Glutamatergic neuron (in vitro differentiated cells): ENCODE measurements at places on chromosomes 13 and 19.
A peak's percentile ranks its signal among the peaks of the same experiment; 100 is the strongest.

DNA sequence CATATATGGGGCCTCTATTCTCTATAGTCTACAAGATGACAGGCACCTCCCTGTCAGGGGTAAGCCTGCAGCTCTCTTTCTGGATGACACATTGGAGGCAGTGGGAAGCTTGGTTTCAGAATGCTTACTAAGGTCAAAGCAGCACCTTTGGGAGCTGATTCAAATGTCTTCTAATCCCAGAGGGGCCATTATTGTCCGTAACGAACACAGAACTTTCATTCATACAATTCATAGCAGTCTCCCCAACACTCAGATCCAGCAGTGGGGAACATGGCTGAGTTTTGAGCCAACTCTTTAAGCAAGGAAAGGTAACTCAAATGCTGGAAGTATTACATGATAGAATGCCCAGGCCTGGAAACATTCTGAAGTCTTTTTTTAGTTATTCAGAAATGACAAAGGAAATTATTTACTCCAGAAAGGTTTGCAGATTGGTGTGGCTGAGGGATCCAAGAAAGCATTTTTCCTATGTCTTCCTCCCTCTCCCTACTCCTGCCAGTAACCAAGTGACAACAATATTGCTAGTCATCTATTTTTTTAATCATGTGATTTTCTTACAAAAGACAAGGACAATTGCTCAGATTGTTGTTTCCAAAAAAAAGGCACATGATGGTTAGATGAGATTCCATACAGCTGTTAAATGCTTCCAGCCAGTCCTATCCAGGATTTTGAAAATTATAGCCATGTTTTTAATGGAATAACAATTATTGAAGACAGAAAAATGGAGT lies 118.7 kb downstream of the FOXO1 start:
- DNase-seq = no peak
- H3K4me3 ChIP-seq = no peak overlapping the region
- no peaks in the 10 kb centered on the region for H3K27me3 ChIP-seq
- no peaks in the 10 kb centered on the region for H3K36me3 ChIP-seq

DNA sequence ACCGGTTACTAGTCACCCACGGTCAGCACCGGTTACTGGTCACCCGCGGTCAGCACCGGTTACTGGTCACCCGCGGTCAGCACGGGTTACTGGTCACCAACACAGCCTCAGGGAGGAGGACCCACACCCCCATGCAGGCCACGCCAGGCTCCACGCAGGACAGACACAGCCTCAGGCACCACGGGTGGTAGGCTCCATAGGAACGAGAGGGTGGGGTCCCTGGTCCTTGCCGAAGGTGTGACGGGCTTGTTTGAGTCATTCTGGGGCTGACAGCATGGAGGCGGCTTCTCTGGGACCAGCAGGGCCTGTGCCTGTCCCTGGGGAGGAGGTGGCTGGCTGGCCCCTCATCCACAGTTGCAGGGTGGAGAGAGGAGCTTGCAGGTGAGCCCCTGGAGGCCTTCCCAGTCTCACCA lies 122.8 kb upstream of the SOX1 start:
- H3K36me3 ChIP-seq = no peaks in the 10 kb centered on the region
- no peak for DNase-seq
- peaks cover 10% of the 10 kb centered on the region for H3K27me3 ChIP-seq
- no peak overlapping the region for H3K4me3 ChIP-seq
- peaks cover 14% of the 10 kb centered on the region for H3K4me1 ChIP-seq

DNA sequence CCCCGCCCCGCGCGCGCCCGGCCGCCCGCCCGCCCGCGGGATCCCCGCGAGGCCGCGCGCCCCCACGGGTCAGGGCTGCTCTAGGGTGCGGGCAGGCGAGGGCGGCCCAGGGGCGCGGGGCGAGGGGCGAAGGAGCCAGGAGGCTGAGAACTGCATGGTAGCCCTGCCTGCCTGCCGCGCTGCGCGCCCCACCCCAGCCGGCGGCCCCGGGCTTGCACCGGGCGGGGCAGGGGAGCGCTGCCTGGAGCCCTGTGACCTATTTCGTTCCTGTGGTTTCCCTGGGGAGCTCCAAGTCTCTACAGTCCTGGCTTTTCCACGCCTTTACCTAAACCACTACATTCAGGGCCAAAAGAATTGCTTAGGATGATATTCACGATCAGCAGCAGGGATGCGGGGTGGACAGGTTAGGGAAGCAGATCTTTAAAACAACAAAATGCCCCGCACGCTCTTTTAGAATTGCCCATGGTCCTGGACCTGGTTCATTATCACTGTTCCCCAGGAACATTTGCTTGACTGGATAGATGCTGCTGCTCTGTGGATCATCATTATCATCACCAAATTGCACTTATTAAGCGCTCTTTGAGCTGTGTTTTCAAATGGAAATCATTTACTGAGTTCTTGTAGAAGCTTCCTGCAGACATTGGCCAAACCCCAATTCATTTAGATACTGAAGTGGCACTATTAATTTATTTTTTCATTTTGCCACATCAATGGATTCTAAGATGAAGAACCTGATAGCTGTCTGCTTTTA lies 421 bp upstream of the GPR12 start:
- peaks cover 10% of the 10 kb centered on the region for H3K36me3 ChIP-seq
- peak; percentile 48 for DNase-seq
- peaks cover 32% of the 10 kb centered on the region for H3K27me3 ChIP-seq
- H3K4me1 ChIP-seq = peaks cover 3% of the 10 kb centered on the region
- no peak overlapping the region for H3K27ac ChIP-seq

- no peak for DNase-seq
- H3K27me3 ChIP-seq = no peaks in the 10 kb centered on the region
- H3K4me1 ChIP-seq = peaks cover 2% of the 10 kb centered on the region
- no peak overlapping the region for H3K27ac ChIP-seq
- H3K4me3 ChIP-seq = no peak overlapping the region
These were observed 149.6 kb downstream of the PDS5B start for GRCh38 chr13:32735859-32736258.

- peaks cover 5% of the 10 kb centered on the region for H3K36me3 ChIP-seq
These were observed 3.0 kb upstream of the ZNF136 start for GRCh38 chr19:12159773-12160414.

DNA sequence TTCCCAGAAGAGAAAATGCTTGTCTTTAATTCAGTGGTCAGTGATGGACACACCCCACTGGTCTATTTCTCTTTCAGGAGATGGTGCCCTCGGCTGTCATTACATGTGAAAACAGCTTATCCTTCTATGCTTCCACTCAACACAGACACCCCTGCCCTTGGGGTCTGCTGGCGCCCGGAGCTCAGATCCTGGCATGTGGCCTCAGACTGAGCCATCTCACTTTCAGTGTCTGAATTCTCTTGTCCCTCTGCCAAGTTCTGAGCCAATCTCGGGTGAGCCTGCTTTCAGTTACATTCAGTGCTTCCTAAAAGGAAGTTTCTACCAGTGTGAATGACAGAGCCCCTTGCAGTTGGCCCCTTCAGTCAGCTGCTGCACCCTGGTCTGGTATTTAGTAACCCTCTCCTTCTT lies 293.6 kb downstream of the DNAJC15 start:
- H3K4me1 ChIP-seq = peaks cover 31% of the 10 kb centered on the region
- H3K27me3 ChIP-seq = peaks cover 3% of the 10 kb centered on the region
- H3K4me3 ChIP-seq = no peak overlapping the region
- peak overlapping the region; percentile 44 for H3K27ac ChIP-seq

DNA sequence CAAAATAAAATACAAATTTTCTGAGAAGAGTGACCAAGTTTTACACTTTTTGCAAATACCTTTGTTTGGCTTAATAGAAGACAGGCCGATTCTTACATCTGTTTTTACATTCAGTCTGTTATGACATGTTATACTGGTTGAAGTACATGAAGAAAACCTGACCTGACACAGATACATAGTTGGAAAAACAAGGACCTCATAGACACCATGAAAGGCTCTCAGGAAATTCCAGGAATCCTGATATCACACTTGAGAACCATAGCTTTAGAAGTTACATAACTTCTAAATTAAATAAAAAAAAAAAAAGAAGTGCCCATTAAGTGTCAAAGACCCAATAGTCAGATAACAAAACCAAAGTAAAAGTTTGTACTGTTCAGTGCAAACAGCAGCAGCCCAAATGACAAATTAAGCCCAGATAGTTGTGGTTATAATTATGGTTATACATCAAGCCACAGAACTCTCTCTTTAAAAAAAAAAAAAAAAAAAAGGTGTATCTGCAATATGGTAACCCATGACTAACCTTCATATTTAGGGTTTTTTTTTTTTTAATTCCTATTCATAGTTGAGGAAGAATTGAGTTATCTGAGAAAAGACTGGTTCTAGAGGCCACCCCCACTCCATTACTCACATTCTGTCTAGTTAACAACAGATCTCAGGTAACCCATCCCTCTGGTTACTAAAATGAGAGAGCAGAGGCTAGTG lies 19.8 kb downstream of the RBM26 start:
- DNase-seq = no peak
- no peaks in the 10 kb centered on the region for H3K27me3 ChIP-seq
- H3K4me1 ChIP-seq = peaks cover 14% of the 10 kb centered on the region
- H3K36me3 ChIP-seq = no peaks in the 10 kb centered on the region

GRCh38 chr13:107743100-107743499 lies 472.2 kb downstream of the LIG4 start:
- peaks cover 19% of the 10 kb centered on the region for H3K4me1 ChIP-seq
- no peak for DNase-seq
- H3K27me3 ChIP-seq = peaks cover 1% of the 10 kb centered on the region
- H3K27ac ChIP-seq = peak overlapping the region; percentile 13
- H3K36me3 ChIP-seq = peaks cover 7% of the 10 kb centered on the region
- H3K4me3 ChIP-seq = no peak overlapping the region

- H3K27ac ChIP-seq = no peak overlapping the region
- H3K4me3 ChIP-seq = no peak overlapping the region
- DNase-seq = no peak
- H3K27me3 ChIP-seq = no peaks in the 10 kb centered on the region
- H3K36me3 ChIP-seq = no peaks in the 10 kb centered on the region
These were observed 10.5 kb downstream of the MTMR6 start for GRCh38 chr13:25276748-25277147.

DNA sequence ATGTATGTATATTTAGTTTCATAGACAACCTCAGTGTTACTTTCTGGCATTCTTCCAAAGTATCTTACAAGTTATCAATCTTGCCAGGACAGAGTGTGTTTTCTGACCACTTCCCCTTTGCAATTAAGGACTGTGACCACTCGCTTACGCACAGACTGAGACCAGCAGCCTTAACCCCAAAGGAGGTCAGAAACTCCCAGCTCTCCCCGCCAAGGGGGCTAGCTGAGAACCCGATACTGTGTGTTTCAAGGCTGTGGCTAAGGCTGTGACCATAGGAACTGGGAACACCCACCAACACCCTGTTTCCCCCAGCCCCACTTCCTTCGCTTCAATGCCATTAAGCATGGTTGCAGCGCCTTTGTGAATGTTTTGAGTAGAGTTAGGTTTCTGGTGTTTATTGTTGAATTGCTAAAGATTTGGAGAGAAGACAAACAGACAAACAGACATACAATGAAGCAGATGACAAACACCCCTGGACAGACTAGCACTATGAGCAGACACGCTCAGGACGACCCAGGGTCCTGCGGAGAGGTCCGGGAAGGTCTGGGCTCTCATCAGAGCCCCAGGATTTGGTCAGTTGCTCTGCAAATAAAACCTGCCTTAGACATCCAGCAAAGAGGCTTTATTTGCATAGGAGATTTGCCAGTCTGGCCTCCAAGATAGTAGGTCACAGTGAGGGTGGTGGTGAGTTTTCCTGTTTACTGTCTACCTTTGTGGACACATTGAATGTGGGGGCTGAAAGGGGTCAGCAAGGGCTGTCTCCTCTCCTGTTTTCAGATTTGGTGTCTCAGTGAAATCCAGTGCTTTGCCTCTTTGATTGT lies 25.0 kb upstream of the TNFSF11 start:
- H3K36me3 ChIP-seq = no peaks in the 10 kb centered on the region
- DNase-seq = no peak
- H3K27ac ChIP-seq = no peak overlapping the region
- H3K4me1 ChIP-seq = no peaks in the 10 kb centered on the region
- H3K4me3 ChIP-seq = no peak overlapping the region

- H3K36me3 ChIP-seq = no peaks in the 10 kb centered on the region
- no peaks in the 10 kb centered on the region for H3K27me3 ChIP-seq
- peak overlapping the region; percentile 58 for H3K4me3 ChIP-seq
- peak overlapping the region; percentile 57 for H3K27ac ChIP-seq
- no peak for DNase-seq
These were observed 38.0 kb upstream of the DOCK9 start for GRCh38 chr13:99015606-99016490.

DNA sequence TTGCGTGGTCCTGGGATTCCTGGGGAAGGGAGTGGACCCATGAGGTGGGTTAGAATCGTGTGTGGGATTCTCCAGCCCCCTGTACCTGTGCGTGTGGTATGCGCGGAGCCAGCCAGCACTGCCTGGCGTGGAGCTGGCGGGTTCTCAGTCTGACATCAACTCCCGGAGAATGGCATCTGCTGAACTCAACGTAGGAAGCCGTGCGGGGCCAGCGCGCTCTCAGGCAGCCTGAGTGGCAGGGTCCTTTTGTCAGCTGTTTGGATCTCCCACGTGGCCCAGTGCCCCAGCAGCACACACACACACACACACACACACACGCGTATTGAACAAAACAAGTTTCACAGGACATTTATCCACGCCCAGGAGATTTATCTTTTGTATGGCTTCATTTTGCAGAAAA lies 28.1 kb downstream of the ATP4B start:
- H3K4me3 ChIP-seq = peak overlapping the region; percentile 23
- peak; percentile 8 for DNase-seq
- peaks cover 17% of the 10 kb centered on the region for H3K27me3 ChIP-seq
- H3K4me1 ChIP-seq = peaks cover 47% of the 10 kb centered on the region
- peaks cover 27% of the 10 kb centered on the region for H3K36me3 ChIP-seq

DNA sequence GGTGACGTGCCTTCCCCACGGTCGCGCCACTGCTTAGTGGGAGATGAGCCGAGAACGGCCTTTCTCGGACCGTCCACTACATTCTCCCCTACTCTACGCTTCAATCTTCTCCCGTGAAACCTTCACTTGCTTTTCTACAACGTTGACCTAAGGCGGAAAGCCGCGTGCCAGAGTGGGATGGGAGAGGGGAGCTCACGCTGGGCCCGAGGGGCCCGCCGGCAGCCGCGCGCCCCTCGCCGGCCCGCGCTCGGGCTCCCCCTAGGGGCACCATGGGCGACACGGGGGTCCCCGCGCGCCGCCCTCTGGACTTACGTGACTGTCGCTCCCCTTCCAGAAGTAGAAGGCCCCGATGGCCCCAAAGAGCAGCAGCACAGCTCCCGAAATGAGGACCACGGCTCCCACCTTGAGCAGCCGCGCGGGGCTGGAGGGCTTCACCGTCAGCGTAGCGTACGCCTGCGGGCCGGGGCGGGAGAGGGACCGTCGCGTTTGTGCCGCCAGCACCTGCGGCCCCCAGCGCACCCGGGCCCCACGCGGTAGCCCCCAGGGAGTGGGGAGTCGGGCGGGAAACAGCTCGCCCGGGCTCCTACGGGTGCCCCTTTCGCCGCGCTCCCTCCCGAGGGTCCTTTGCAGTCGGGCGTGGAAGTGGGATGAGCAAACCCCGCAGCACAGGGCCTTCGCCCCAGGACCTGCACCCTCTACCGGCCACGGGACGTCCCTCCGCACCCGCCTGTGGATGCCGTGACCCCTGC lies 727 bp downstream of the CNMD start:
- peak; percentile 66 for DNase-seq
- H3K27me3 ChIP-seq = peaks cover 14% of the 10 kb centered on the region
- H3K27ac ChIP-seq = no peak overlapping the region
- H3K4me1 ChIP-seq = peaks cover 9% of the 10 kb centered on the region
- peak overlapping the region; percentile 84 for H3K4me3 ChIP-seq
- peaks cover 13% of the 10 kb centered on the region for H3K36me3 ChIP-seq
